NCI-H187 (cell line): ENCODE measurements at places on chromosomes 5 and 9.

DNA sequence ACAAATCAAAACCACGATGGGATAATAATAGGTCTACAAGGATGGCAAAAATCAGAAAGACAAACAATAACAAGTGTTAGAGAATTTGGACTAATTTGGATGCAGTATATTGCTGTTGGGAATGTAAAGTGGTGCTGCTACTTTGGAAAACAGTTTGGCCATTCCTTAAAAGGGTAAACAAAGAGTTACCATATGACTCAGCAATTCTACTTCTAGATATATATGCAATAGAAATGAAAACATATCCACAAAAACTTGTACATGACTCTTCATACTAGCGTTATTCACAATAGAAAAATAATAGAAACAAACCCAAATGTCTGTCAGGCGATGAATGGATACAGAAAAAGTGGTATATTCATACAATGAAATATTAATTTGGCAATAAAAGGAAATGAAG, 58.3 kb downstream of the JAK2 start:
- no peak for DNase-seq

DNA sequence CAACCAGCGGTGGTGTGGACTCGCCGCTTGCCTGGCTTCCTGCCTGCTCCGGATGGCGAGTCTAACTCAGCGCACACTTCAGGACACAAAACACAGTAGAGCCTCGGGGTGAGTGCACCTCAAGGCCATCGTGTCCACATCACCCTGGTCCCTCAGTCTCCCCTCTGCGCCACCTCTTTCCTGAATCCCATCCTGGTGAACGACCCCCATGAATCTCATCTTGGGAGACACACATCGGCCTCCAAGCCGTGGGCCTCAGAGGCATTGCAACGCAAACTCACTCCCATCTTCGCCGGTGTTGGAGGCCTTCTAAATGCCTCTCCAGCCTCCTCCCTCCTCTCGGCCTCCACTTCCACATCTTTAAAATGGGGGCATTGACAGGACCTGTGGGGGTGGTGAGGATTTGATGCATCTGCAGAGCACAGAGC, 124.3 kb downstream of the COL23A1 start:
- DNase-seq = no peak

- DNase-seq = no peak
Observed at GRCh38 chr9:76658510-76659231, 105.6 kb upstream of the PCA3 start.

GRCh38 chr5:170632985-170633234, 129.1 kb downstream of the KCNIP1 start:
- no peak for DNase-seq

GRCh38 chr9:133141833-133142595, 21.0 kb upstream of the RALGDS start:
- DNase-seq = no peak

GRCh38 chr5:151458314-151458713, 10.9 kb downstream of the SLC36A1 start:
- no peak for DNase-seq

- DNase-seq = no peak
Observed at GRCh38 chr5:144002876-144003275, 167.6 kb downstream of the YIPF5 start.

DNA sequence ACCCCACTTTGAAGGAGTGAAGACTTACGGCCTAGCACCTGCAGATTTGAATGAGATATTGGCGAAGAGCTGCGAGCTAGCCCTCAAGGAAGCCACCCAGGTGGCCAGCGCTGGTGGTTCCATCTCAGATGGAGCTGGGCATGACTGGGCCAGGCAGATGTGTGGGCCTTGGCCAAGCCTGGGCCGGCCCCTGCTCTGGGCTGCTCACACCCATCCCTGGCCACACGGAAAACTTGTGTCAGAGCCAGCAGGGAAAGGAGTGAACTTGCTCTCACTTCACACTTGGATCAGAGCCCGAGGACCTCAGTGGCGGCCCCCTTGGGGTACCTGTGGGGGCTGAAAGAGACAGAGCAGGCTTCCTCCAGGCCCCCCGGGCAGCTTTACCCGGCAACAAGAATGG, 44.2 kb downstream of the ROPN1L start:
- DNase-seq = no peak

DNA sequence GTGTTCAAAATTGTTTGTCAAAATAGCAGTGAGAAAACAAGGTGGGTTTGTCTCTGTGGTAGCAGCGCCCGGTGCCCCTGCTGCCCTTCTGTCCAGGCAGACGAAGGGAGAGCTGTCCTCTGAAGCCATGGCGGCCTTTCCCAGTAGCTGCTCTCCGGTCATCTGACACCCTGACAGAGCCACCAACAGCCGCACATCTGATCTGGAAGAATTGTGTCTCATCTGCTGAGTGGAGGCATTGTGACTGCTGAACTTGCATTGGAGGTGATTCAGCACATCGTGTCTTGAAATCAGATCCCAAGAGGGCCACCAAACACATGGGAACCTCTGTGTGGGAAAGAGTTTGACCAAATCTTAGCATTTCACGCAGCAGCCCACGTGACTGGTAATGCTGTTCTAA, 337.6 kb upstream of the IRX1 start:
- no peak for DNase-seq

DNA sequence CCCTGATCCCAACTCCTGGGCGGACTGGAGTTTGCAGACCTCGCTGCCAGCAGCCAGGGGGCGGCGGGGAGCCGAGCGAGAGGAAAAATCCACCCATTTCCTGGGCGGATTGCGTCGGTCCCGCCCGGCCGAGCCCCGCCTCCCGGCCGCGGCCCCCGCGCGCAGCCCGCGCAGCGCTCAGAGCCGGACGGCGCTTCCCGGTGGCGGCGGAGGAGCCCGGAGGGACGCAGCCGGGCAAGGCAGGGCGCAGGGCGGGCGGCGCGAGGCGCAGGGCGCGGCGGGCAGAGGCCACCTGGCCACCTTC, at the start of gene OLFM1:
Gene OLFM1, plus strand, starts transcription at position 180 of the 304 bp plus-strand sequence. CDS start 322 bp downstream, outside the sequence.
- peak; percentile 29 for DNase-seq
